Stimulated activated CD4-positive, alpha-beta T cell treated with anti-CD3 and anti-CD28 coated beads, Interleukin-4, amount 100 ng/mL, for 48 hours (primary cell): ENCODE measurements at places on chromosomes 13 and 19.

DNA sequence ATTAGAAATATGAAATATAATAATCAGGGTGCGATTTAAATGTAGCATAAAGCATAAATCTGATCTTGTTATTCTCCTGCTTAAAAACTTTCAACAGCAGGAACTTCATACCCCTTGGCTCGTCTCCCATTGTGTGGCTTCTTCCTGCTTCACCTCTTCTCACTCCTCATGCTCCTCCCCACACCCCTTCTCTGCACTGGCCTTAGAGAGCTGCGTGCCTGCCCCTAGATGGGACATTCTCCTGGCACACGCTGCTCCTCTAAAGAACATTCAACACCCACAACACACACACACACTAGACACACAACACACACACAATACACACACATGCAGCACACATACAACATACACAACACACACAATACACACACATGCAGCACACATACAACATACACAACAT lies 104.6 kb upstream of the RAP2A start:
- no peak for DNase-seq

DNA sequence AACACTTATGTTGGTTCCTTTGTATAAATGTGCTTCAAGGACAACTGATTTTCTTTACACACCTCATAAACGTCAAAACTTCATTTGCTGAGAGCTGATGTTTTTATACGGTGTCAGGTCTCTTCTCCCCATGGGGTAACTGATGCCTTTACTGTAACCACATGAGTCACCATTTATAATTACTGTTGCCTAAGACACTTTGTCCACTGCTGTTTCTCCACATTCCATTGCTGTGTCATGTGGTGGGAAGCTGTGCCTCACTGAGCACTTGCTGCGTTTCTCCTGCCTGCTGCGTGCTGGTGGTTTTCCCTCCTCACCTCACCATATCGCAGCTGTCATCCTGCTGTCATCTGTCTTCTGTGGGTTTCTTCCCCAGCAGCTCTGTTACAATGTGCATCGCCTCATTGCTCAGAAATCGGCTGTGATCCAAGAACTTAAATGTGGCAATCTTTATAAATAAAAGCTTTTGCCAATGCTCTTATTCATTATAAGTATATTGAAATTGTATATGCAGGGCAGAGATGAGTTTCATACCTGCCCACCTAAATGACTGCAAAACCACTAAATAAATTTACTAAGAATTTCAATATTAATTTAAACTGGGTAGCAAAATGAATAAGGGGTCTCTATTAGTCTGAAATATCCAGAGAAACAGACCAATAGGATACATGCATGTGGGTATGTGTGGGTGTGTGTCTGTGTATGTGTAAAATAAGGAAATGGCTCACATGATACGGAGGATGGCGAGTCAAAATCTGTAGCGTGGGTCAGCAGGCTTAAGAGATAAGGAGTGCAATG lies 547.0 kb upstream of the SLITRK5 start:
- no peak for DNase-seq

- no peak for DNase-seq
Observed at GRCh38 chr13:53068585-53069520, 40.2 kb downstream of the OLFM4 start.

GRCh38 chr13:57045826-57046546 lies 94.7 kb upstream of the PRR20A start:
- DNase-seq = no peak

DNA sequence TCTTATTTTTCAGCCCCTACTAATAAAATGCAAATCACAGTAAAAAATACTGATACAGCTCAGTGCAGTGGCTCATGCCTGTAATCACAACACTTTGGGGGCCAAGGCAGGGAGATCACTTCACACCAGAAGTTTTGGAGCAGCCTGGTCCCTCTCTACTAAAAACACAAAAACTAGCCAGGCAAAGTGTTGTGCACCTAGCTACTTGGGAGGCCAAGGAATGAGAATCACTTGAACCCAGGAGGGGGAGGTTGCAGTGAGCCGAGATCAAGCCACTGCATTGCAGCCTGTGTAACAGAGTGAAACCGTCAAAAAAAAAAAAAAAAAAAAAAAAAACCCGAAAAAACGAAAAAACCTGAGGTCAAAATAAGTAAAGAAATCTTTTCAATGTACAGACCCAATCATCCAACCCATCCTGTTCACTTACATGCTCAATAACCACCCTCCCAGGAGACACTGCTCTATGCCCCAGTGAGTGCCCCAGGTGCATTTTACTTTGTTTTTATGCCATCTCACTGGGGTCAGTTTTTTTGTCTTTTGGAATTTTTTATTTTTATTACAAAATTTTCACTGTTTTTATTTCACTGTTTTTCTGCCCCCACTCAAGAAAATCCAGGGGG lies 107.0 kb downstream of the ZNF486 start:
- DNase-seq = no peak
